A549 treated with AZD2906 at 1 μM for 4 hours (cell line): ENCODE measurements at places on chromosomes 13 and 19. TPM values are rescaled to one million over a fixed set of nuclear protein-coding genes. Genes with fewer than 3 reads are reported as not detected.

Gene KIR3DL2
- not detected in 5 replicates for total RNA-seq

Gene ZNF506
- 0.12 to 0.39 TPM (median 0.15 TPM) in 5 replicates for total RNA-seq

Gene SIGLEC5
- not detected in 5 replicates for total RNA-seq

Gene ZNF256
- 0.88 to 1.2 TPM (median 1.1 TPM) in 5 replicates for total RNA-seq

Gene CAB39L
- total RNA-seq = 1.4 to 2.5 TPM (median 1.8 TPM) in 5 replicates

Gene ZNF85
- total RNA-seq = 0.06 to 0.13 TPM (median 0.12 TPM) in 5 replicates

Gene LYPD3
- 0.15 to 0.42 TPM (median 0.22 TPM) in 5 replicates for total RNA-seq

Gene SAFB2
- total RNA-seq = 26.5 to 41.4 TPM (median 36.8 TPM) in 5 replicates

Gene MBNL2
- total RNA-seq = 9.7 to 13.6 TPM (median 12.8 TPM) in 5 replicates

Gene OBI1
- total RNA-seq = 7.5 to 10.9 TPM (median 7.8 TPM) in 5 replicates

Gene ACER1
- total RNA-seq = not detected in 5 replicates

Gene CYP2A7
- not detected in 5 replicates for total RNA-seq

Gene TTYH1
- 0.03 to 0.25 TPM (median 0.17 TPM) in 4 of 5 replicates, not detected in the other for total RNA-seq

Gene FOXA3
- total RNA-seq = 0.58 to 1.1 TPM (median 0.89 TPM) in 5 replicates

Gene LIPE
- total RNA-seq = 1.4 to 2.1 TPM (median 1.6 TPM) in 5 replicates
